ENCODE measurements at places on chromosomes 16 and 17.

DNA sequence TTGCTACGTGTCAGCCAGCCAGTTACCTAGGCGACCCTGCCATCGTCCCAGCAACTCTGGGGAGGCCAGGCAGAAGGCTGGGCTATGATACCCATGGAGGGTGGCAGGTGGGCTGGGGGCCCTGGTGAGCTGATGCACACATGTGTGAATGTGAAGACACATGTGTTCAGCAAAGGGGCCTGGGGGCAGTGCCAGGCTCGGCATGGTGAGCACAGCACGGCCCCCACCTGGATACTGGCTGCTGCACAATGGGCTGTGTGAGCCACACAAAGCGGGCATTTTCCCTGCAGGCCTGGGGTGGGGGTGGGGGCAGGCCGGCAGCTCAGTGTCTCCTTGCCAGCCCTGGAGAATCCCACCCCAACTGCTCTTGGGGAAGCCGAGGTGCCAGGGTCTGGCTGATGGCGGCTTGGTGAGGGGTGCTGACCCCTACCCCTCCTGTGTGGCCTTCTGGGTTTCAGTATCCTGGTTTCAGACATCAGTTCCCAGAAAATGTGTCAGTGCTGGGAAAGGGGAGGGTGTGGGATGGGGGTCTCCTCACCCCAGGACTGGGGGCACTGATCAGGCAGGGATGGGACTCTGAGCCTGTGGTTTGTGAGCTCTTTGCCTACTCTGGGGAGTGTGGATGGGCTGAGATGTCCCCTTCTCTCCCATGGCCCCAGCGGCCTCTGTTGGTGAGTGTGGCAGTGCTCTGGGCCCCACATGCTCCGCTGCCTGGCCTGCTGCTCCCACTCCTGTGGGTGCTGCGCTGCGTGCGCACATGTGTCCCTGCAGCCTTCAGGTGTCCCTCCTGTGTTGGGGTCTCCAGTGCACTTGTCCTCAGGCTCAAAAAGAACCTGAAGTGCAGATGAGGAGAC lies 5.1 kb downstream of the LLGL1 start:
- no peak for DNase-seq

DNA sequence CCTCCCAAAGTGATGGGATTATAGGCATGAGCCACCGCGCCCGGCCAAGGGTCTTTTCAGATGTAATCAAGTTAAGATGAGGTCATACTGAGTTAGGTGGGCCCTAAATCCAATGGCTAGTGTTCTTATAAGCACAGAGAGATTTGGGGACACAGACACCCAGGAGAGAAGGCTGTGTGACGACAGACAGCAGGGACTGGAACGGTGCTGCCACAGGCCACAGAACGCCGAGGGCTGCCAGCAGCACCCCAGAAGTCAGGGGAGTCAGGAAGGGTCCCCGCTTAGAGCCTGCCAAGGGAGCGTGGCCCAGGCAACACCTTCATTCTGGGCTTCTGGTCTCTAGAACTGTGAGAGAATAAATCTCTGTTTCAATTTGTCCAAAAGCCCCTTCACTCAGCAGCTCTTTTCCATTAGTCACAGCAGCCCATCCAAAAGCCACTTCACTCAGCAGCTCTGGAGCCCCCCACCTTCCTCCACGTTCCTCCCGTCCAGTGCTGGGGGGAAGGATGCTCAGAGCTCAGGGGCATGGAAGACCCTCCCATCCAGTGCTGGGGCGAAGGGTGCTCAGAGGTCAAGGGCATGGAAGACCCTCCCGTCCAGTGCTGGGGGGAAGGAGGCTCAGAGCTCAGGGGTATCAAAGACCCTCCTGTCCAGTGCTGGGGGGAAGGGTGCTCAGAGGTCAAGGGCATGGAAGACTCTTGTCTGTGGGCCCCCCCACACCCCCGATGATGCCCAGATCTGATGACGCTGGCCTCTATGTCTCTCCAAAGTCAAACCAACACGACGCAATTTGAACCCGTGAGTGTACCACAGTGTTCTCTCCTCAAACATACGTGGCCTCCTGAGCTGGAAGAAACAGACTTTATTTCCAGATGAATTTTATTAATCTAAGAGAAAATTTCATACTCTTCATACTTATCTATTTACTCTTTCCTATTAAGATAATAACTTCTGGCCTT lies 11.9 kb downstream of the RAB40B start:
- no peak for DNase-seq

DNA sequence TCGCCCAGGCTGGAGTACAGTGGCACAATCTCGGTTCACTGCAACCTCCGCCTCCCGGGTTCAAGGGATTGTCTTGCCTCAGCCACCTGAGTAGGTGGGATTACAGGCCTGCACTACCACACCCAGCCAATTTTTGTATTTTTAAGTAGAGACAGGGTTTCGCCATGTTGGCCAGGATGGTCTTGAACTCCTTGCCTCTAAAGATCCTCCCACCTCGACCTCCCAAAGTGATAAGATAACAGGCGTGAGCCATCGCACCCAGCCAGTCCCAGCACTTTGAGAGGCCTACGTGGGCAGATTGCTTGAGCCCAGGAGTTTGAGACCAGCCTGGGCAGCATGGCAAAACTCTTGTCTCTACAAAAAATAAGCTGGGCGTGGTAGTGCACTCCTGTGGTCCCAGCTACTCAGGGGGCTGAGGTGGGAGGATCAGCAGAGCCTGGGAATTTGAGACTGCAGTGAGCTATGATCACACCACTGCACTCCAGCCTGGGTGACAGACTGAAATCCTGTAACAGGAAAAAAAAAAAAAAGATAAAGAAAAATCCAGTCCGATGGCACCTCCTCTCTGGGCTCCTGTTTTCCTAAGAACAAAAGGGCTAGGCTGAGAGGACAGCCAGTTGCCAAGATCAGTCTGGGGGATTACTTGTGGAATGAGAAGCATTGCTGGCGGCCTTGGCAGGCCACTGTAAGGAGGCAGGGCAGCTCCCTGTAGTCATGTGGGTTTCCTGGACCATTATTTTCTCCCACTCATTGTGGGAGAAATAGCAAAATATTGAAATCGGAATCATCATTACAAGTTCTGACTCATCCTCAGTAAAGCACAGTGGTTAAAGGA lies 3.0 kb upstream of the PIPOX start:
- DNase-seq: no peak

DNA sequence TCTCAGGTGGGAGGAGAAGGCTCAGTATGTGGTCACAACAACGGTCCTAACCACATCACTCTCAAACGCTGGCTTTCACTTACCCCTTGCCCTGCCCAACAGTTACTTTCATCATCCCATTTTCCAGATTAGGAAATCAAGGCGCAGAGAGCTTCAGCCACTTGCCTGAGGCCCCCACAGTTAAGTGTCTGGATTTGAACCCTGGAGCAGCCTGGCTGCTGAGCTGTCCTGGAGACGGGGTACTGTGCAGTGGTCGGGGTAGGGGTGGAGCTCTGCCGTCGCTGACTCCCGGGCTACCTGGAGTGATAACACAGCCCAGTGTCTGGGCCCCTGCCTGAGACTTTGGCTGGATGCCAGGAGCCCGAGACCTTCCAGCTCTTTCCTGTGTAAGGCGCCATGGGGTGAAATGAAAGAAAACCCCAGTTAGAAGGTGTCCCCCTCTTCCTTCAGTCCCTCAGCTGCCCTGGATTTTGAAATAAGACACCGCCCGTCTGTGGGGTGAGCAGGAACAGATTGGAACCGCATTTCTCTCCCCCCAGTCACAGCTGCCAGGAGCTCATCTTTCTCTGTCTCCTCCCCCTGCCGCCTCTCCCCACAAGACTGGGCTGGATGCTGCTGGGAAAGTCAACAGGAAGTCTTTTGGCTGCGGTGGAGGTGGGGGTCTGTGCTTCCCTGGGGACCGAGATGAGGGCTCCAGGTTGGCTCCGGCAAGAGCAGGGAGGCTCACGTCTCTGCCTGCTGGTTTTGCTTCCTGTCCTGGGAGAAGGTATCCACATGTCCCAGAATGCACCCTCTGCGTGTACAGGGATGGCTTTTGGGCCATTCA lies 280.2 kb downstream of the SEC14L1 start:
- DNase-seq: peak; percentile 41

DNA sequence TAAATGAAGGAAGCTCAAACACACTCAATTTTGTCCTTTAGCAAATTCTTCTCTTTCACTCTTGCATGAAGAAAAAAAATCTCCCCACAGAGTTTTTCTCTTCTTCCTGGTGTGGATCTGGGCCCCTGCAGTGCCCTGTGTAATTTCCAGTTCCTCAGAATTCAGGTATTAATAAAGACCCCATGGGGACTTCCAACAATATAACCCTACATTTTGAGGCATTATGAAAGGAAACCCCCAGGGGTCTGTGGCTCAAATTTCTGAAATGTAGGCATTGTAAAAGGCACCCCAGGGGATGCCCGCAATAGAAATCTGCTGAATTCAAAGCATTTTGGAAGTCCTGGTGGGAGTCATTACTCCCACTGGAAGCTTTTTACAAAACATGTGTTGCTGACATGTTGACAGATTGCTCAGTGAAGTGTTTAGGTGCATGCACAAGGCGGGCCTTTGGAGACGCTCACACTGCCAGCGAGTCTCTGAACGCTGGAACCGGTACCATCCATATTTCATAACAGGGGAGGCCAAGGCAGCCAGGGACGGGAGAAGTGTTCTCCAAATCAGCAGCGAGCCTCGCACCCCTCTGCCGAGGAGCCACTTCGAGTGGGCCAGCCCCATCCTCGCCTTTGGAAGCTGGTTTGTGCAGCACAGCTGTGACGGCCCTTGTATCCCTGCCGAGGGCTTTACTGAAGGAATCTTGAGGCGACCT lies 154.0 kb downstream of the ZNF423 start:
- no peak for DNase-seq

DNA sequence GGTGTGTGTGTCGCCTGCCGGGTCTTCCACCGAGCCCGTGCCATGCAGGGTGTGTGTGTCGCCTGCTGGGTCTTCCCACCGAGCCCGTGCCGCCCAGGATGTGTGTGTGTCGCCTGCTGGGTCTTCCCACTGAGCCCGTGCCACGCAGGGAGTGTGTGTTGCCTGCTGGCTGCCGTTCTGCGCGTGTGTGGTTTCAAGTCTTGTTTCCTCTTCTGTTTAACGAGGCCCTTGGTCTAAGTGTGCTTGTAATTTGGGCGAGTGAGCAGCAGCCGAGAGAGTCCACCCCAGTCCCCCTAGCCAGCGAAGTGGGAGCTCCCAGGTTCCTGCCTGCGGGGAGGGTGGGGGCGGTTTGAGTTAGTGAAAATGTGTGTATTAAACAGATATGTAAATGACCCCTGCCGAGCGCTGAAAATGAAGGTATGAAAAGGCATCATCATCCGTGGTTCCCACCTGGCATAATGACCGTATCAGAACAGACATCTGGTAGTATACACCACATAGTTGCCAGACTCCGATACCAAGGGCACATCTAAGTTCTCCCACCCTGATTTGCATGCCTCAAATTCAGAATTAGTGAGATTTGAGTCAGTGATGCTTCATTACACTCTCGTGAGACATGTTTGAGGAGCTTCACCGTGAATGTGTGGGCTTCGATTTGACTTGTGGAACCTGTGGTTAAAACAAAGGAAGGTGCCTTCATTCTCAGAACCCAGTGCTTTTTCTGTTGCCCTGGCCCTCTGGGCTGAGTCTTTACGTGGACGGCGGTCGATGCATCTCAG lies 114.5 kb upstream of the CHMP6 start:
- peak; percentile 94 for DNase-seq

- DNase-seq: no peak
Observed at GRCh38 chr17:679491-679890, 35.1 kb downstream of the VPS53 start.

GRCh38 chr17:82267575-82268379 lies 5.7 kb downstream of the CSNK1D start:
- peak; percentile 52 for DNase-seq

DNA sequence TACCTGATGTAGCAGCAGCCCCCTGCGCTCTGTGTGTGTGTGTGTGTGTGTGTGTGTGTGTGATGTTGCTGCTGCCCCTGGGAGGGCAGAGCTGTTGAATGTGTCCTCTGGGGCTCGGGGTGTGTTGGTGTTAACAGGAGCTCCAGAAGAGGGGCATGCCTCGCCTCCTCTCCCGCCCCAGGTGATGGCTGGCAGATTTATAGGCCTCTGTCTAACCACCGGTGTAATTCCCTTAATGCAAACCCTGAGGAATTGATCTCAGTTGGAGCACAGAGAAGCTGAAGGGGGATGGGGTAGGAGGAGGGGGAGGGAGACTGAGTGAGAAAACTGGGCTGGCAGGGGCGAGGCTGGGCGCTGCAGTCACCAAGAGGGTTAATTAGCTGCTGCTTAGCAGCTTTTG lies 10.0 kb downstream of the CACNA1G start:
- no peak for DNase-seq

- no peak for DNase-seq
Observed at GRCh38 chr17:2782055-2782454, 14.2 kb upstream of the RAP1GAP2 start.

- DNase-seq: no peak
Observed at GRCh38 chr17:55286681-55287589, 22.2 kb downstream of the HLF start.

- DNase-seq: no peak
Observed at GRCh38 chr17:17041018-17041521, 1.2 kb upstream of the MPRIP start.

GRCh38 chr17:31415004-31415454 lies 23.6 kb downstream of the RAB11FIP4 start:
- no peak for DNase-seq

GRCh38 chr16:14958323-14958600 lies 16.6 kb upstream of the PDXDC1 start:
- no peak for DNase-seq

DNA sequence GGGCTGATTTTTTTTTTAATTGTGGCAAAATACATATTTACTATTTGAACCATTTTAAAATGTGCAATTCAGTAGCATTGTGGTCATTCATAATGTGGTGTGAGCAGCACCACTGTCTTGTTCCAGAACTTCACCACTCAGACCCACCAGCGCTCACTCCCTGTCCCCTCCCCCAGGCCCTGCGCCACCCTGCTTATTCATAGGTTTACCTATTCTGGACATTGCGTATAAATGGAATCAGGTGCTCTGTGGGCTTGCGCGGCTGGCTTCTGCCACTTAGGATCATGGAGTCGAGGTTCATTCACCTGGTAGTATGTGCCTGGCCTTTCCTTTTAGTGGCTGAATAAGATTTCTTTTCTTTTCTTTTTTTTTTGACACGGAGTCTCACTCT lies 59.4 kb downstream of the NT5M start:
- no peak for DNase-seq

GRCh38 chr16:200388-200787 lies 20.1 kb downstream of the HBQ1 start:
- no peak for DNase-seq

DNA sequence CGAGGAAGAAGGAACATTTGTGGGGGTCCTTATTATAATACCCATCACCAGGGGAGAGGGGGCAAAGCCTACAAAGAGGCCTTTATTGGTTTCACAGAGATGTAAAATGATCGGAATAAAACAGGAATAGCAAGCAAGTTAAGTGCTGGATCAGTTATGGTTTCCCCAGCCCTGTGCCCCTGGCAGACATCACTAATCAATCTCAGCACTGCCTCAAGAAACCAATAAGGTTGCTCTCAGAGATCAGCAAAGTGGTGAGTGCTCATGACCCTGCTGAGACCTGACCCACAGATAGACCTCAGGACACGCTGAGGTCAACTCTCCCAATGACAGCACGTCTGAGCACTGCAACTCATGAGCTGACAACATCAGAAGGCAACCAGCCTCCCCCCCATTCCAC lies 66.3 kb downstream of the ZNF423 start:
- DNase-seq: no peak

- no peak for DNase-seq
Observed at GRCh38 chr16:48641770-48642169, 31.8 kb upstream of the N4BP1 start.

- DNase-seq: no peak
Observed at GRCh38 chr16:86145669-86146068, 246.7 kb downstream of the IRF8 start.

GRCh38 chr17:77436058-77436442 lies 295.3 kb downstream of the SEC14L1 start:
- DNase-seq: no peak

GRCh38 chr17:62727916-62728672 lies 80.0 kb downstream of the MARCHF10 start:
- DNase-seq: no peak

Data from activated CD4-positive, alpha-beta T cell treated with anti-CD3 and anti-CD28 coated beads, Interleukin-2, Interleukin-6, amounts not matched to agents 100 ng/mL and 50 ng/mL, durations not matched to agents 16 hours and 8 hours (primary cell).